ENCODE measurements at places on chromosomes 5 and 9. TPM values are rescaled to one million over a fixed set of nuclear protein-coding genes. Genes with fewer than 3 reads are reported as not detected.

The MAMDC2 gene
- 17.0 TPM for total RNA-seq

The GLRA1 gene
- total RNA-seq = not detected

The ABCA2 gene
- total RNA-seq = 41.6 TPM

The FBXL17 gene
- 37.2 TPM for total RNA-seq

The CDKN2A gene
- not detected for total RNA-seq

The LRRC19 gene
- total RNA-seq = not detected

The IRGM gene
- total RNA-seq = not detected

The ACSL6 gene
- 3.0 TPM for total RNA-seq

The PTGR1 gene
- total RNA-seq = 31.5 TPM

The PAX5 gene
- total RNA-seq = not detected

The CMYA5 gene
- total RNA-seq = 757 TPM

The ECSCR gene
- total RNA-seq = 38.3 TPM
